ENCODE measurements at places on chromosomes 1 and 21.

DNA sequence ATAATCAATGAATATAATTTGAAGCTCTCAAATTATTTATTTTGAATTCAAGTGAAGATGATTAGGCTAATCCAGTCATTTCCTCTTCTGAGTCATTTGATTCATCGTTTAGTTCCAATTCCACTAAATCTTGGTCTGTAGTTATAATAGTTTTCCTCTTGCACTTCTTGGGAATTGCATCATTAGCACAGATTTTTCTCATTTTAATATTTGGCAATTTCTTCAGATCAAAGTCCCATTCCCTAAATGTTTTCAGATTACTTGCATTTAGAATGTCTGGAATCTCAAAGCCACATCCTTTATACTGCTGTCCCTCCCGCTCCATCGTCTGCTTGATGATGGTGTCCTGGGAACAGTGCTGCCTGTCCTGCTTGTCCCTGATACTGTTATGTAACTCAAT is 43.5 kb downstream of the MAST2 start:
- DNase-seq: peak; percentile 88

DNA sequence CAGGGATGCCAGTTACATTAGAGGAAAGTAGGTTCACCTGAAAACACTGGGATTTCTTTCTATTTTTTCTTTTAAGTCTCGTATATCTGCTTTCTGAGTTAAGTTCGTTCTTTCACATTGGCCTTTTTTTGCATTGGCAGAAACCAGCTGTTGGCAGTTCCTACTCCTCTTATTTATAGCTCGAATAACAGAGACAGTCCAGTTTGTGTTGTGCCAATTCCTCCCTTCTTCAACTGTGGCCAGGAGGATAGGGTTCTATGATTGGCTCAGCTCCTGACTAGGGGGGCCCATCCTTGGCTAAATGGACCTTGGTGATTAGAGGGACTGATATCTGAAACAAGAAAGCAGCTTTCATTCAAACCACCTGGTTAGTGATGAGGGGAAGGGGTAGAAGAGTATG is 115.8 kb downstream of the RPS6KC1 start:
- DNase-seq: no peak

- DNase-seq: peak; percentile 25
These were observed 89.7 kb downstream of the DMRTA2 start for GRCh38 chr1:50333595-50333974.

DNA sequence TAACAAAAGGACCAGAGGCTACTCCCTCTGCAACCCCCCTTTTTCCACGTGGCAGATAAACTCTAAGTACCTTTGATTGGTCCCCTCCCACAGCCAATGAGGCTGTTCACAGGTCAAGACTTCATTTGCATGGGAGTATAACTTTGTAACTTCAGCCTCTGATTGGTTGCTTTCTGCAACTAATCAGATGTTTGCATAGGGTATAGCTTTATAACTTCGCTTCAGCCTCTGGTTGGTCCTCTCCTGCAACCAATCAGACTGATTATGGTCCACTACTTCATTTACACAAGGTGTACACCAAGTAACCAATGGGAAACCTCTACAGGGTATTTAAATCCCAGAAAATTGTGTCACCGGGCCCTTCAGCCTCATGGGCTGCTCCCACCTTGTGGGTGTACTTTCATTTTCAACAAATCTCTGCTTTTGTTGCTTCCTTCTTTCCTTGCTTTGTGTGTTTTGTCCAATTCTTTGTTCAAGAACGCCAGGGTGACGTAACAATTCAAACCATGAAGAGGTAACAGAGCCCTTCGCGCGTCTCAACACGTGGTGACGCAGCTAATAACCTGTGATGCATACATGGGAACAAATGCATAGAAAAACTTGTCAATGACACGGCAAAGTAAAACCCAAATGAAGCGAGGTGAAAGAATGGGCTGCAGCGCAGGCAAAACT is 47.2 kb downstream of the VPS26C start:
- no peak for DNase-seq

DNA sequence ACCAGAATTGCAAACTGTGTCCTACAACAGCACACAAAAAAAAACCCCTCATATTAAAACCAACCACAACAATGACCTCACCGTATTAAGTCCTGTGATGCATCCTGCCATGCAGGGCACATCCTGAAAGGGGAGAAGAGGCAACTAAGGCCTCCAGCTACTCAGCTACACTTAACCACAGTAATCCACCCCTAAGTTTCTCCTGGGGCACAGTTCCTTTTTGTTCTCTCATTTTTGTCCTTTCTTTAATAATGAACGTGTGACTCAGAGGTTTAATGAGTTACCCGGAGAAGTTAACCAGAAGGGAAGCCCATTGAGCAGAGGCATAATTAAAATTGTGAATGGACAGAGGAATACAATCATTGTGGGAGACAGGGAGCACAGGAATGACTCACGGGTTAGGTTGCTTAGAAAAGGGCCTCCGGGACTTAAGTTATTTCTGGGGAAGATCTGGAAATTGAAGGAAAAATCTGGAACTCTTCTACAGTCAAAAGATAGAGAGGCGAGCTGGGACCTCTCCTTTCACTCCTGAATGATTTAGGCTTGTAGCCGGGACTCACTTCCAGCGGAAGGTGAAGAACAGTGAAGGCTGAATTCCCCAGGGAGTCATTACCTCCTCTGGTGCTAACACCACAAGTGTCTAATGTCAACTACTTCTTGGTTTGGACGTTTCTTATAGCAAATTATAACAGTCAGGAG is 36.9 kb upstream of the HIVEP3 start:
- peak; percentile 93 for DNase-seq

GRCh38 chr1:92299477-92300150 is 755 bp downstream of the RPAP2 start:
- no peak for DNase-seq

DNA sequence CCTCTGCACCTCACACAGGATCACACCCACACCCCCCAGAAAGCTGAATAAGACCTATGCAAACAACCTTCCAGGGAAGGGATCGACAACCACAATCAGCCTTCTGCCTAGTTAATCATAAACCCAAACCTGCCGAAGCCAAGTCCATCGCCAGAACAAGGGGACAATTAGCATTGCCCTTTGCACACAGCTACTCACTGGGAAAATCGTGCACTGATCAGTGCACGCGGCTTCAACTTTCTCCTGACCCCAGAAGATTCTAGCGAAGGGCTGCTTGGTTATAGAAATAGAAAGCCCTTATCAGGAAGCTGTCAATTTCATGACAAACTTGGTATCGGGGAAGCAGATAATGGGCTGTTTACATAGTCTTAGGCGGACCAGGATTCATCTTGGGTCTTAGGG is 29.5 kb downstream of the RUNX1 start:
- no peak for DNase-seq

DNA sequence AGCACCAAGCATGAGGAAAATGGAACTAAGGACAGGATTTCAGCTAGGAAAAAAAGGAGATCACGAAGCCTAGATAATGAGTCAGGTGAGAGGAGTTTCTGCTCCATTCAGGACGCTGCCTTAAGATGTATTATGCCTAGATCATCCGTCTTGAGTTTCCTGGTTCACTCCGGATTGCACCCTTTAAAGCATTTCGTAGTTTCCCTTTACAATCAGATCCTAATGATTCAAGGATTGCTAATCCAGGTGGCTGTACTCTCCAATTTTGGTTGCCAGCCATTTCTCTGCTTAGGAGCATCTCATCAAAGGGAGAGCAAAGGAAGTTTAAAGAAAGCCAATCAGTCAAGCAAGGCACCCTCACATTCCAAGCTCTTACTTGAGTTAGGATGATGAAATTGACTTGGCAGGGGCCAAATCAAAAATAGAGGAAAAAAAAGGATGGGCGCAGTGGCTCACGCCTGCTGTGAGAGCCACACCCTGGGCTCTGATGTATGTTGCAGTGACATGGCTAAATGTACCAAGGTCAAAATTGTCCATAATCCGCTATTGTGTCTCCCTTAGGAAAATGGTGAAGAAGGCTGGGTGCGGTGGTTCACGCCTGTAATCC is 156.9 kb upstream of the SOD1 start:
- DNase-seq: no peak

DNA sequence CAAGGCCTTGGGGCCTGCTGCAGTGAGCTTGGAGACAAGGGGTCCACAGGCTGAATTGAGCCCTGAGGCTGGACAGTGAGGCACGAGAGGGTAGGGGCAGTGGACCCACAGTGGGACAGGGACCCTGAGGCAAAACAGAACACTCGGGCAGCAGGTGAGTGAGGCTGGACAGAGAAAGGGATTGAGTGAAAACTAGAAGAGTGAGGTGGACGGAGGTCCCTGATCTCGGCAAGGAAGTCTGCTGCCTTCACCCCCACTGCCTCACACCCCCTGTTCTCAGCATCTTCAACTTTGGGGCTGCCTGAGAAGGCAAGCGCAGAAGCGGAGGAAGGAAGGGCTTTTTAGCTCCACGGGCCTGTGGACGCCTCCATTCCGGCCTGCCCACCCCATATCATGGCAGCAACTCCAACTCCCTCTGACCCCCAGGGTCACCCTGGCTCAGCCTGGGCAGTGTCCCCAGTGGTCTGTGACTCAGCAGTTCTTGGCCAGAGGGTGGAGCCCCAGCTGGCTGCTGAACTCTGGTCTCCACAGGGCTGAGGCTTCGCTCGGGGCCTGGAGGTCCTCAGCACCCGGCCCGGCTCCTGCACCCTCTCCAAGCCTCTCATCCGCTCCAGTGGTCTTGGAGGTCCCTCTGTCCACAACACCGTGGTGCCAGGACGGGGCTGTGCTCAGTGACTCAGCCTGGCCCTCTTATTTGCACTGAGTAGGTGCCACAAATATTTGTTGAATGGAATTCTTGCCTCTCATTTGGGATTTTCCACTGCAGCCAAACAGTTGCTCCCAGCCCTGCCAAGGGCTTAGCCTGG is 60.0 kb upstream of the EPS8L3 start:
- no peak for DNase-seq

DNA sequence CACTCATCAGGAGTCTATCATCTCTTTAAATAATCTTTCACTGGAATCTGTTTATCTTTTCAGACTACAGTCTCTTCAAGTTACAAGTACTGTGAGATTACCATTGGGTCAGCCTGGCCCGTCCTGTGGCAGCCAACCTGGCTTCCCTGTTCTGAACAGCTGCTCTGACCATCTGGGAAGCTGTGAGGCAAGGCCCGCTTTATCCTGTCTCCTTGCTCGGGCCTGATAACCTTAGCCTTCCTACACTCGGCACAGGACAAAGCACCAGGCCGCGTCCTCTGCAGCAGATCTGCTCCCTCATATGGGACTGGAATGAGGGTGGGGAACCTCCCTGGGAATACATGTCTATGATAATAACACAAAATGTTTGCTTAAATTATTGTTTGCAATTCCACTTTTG is 113.3 kb downstream of the PTPN14 start:
- DNase-seq: no peak

DNA sequence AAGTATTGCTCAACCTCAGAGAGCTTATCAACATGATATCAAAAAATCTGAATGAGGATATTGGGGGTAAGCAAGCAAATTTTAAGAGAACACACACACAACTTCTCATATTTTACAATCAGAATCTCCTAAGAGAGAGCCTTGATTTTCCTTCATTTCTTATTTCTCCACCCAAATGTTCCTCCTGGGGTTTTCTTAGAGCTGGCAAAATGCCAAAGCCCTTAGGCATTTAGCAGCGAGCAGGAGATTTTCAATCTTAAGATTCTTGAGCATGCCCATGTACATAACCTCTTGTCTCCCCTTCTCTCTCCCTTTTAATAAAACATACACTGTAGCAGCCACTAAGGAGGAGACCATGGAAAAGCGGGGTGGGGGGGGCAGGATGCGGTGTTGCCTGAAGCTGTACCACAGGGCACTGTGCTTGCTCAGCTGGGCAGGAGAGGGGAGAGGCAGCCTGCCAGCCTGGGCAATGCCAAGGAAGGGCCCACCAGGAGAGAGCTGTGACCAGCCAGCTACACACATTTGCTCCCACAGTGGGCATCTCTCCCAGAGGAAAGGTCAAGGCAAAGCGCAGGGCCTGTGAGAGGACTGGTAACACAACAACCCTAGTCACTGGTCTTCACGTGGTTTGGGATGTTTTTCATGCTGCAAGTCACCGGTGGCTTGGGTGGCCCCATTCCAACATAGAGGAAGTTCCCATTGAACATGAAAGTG is 4.3 kb downstream of the BRINP2 start:
- no peak for DNase-seq

DNA sequence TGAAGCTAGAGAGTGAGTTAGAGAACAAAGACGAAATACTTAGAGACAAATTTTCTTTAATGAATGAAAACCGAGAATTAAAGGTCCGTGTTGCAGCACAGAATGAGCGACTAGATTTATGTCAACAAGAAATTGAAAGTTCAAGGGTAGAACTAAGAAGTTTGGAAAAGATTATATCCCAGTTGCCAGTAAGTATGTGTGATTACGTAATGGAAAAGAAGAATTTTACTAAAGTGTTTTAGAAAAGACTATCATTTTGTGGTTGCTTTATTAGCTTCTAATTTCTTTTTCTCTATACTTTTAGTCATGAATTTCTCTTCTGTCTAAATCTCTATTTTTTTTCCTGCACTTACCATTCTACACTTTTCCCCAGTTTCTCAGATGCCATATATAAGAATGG is 26.7 kb downstream of the CCDC18 start:
- DNase-seq: no peak

DNA sequence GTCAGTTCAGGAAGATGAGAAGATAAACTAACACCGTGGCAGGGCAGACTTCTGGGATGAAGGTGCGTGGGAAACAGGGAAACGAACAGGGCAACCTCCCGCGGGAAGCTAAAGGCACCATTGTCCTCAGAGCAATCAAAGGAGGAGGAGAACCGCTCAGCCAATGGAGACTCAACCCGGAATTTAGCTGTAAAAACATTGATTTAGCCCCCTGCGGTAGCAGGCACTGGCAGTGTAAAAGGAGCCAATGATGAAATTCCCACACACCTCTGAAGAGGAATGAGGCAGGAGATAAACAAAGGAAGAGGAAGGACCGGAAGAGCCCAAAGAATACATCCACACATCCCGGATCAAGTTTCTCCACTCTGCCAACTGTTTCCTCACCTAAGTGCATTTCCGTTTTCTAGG is 19.5 kb downstream of the HLCS start:
- DNase-seq: no peak

DNA sequence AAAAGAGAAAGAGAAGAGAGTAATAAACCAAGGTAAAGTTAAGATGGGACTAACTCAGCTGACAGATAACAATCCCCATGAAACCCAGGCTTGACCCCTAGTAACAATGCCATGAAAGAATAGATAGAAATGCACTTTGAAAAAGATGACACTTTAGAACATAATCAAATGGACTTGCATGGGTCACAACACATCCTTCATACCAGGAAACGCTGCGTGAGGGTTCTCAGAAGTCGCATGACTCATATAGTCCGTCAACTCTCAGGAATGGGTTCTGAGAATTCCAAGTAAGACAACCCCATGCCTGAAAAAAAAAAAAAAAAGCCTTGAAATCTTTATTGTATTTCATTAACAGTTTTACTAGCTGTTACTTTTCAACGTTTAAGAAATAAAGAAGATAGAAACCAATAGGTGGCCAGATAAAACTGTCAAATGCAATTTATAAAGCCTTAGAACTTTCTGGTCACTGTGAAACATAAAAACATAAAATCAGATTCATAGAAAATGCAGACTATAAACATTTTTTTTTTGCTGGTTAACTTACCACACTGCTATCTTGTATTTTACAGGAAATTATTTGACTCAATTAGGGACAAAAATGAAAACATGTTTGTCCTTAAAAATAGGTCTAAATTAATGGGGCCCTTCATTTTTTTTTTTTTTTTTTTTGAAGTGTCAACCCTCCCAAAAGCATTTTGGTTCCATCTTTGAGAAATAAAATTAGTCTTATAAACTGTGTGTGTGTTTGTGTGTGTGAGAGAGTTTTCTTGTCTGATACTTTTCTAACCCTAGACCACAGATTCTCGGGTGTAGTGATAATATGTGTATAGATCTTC is 202.1 kb downstream of the NCAM2 start:
- peak; percentile 99 for DNase-seq
